Activated CD4-positive, alpha-beta T cell treated with anti-CD3 and anti-CD28 coated beads, Interleukin-2, amount 50 U/mL, for 1 hour (primary cell): ENCODE measurements at places on chromosomes 1 and 21.

GRCh38 chr21:37888659-37889058 is 27.6 kb downstream of the KCNJ6 start:
- no peak for DNase-seq

DNA sequence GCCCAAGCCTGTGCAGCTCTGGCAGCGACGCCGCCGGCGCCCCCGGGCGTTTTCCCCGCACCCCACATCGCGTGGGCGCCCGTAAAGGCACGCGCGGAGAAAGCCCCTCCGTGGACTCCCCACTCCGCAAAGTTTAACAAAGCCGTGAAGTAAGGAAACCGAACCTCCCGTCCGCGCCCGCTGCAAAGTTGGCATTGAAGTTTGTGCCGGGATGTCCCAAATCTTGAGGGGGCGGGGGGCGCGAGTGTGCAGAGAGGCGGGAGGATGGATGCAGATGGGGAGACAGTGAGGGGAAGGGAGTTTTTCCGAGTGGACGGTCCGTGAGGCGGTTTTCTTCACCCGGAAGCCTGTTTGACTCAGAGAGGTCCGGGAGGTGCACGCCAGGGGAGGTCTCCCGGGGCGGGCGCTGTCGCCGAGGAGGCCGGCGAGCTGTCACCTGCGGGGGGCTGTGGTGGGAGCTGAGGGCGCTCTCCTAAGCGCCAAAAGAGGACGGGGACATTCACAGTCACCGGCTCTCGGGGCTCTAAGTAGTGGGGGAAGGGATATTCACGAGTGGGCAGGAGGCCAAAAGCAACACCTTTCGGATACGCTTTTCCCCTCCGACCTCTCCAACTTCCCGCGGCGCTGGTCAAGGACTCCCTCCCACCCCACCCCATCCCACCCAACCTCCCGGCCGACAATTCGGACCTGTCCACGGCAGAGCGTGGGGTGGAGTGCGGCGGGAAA is 1.3 kb downstream of the WLS start:
- DNase-seq = no peak

- DNase-seq = no peak
Observed at GRCh38 chr1:220798338-220798737, 11.6 kb downstream of the MTARC1 start.

GRCh38 chr1:150180474-150180873 is 30.8 kb downstream of the PLEKHO1 start:
- no peak for DNase-seq

DNA sequence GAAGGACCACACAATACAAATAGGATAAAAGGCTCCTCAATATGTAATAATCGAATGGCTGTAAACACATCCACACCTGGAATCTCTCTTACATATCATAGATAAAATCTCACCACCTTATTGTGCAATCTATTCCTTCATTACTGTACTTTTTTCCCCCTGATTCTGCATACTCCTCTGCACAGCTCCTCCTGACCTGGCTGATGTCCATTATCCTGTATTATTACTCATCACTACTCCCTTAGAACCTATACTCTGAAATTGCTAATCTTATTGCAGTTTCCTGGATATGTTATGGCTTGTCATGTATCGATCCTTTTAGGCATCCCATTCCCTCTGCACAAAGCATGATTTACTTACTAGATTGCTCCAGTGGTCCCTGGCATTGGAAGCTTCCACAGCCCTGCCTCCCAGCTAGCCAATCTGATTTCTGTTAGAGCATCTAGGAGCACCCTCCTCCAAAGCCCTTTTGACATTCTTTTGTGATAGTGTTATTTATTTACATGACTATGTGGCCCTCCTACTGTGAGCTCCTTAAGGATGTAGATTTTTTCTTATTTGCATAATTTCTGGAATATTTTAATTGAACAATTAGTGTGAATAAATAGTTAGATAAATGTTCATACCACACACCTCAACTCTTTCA is 24.2 kb upstream of the PHGDH start:
- no peak for DNase-seq

DNA sequence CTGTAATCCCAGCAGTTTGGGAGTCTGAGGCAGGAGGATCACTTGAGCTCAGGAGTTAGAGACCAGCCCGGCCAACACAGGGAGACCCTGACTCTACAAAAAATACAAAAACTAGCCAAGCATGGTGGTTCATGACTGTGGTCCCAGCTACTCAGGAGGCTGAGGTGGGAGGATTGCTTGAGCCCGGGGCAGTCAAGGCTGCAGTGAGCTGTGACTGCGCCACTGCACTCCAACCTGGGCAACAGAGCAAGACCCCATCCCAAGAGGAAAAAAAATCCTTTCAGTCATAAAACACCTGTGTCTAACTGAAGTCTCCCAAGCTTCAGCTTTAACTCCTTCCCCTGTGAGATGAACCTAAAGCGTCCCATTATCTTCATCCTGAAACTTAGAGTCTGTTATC is 33.1 kb upstream of the GOLT1A start:
- no peak for DNase-seq

- no peak for DNase-seq
Observed at GRCh38 chr1:176543360-176544129, 80.6 kb downstream of the PAPPA2 start.

DNA sequence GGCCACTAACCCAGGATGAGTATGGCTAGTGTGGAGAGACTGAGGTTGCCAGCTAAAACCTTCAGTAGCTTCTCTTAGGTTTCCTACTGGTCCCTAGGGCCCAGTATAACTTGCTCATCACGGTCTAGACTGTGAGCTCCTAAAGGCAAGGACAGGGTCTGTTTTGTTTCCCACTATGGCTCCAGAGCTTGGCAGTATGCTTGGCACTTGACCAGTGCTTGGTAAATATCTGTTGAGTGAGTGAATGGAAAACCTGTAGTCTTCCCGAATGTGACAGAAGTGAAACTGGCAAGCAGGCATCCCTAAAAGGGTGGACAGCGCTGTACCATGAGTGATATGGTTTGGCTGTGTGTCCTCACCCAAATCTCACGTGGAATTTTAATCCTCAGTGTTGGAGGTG is 13.1 kb upstream of the PARS2 start:
- DNase-seq = no peak

DNA sequence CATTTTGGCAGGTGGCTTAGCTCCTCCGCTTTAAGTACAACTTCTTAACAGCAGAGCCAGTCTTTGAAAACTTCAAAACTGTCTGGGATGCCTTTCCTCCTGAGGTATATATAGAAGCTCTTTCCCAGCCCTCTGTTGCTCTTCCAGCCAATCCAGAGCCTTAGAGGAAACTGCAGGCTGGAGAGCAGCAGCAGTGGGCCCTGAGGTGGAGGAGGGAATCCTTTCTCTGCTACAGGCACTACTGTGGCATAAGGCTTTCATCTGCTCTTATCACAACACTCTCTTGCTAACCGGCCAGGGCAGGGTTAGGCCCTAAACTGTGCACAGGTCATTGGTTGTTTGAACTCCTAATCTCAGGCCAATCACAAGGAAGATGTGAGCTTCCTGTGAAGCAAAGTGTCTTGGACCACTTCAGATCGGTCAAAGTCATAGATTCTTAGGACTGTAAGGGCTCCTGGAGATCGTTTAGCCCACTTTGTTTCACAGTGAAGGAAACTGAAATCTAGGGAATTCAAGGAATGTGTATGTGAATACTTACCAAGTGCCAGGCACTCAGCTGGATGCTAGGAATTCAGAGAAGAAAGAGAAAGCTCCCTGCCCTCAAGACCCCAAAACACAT is at the start of gene RGS5:
Gene RGS5, minus strand, starts transcription at position 84 of the 619 bp plus-strand sequence. Its CDS starts 81 bp downstream, at position 3.
- DNase-seq = no peak

DNA sequence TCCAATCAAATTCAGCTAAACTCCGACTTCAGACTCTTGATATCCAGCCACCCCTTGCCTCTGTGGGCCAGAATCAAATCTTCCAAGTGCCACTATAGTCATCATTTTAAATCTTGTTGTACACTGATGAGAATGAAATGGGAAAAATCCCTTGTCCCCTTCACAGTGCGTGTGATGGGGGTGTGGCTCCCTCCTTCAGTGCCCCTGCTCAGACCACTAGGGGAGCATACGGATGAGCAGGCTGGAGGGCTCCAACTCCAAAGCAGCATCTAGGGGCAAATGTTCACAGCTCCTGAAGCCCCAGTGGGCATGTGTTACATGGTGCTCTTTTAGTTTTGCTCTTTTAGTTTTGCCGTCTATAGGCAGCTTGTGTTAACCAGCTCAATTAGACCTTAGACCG is 35.4 kb upstream of the HSD3B1 start:
- DNase-seq = no peak
